Stimulated activated CD8-positive, alpha-beta memory T cell treated with anti-CD3 and anti-CD28 coated beads, Interleukin-4, amount 100 ng/mL, for 4 hours (primary cell): ENCODE measurements at places on chromosomes 6 and 20.

GRCh38 chr20:23106271-23106851 lies 20.2 kb upstream of the CD93 start:
- no peak for DNase-seq

- no peak for DNase-seq
These were observed 2.6 kb upstream of the RSPH3 start for GRCh38 chr6:159002432-159003155.

- DNase-seq, result no peak
These were observed 82.2 kb upstream of the PAX1 start for GRCh38 chr20:21623074-21623780.

DNA sequence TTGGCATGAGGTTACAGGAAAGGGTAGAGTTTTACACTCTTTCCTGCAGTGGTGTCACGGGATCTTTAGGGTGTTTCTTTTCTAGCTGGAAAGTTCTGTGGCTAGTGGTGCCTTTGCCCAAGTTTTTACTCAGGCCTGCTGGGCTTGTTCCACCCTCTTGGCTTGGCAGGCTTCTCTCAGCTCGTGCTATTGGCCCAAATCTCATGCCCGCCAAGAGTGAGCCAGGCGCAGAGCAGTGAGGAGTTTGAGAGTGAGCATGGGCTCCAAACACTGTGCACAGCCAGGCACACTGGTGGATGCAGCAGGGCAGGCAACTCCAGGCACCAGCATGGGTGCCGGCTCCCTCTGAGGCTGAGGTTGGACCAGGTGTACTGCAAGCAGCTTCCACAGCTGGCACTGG lies 206.5 kb downstream of the SAMD5 start:
- no peak for DNase-seq

DNA sequence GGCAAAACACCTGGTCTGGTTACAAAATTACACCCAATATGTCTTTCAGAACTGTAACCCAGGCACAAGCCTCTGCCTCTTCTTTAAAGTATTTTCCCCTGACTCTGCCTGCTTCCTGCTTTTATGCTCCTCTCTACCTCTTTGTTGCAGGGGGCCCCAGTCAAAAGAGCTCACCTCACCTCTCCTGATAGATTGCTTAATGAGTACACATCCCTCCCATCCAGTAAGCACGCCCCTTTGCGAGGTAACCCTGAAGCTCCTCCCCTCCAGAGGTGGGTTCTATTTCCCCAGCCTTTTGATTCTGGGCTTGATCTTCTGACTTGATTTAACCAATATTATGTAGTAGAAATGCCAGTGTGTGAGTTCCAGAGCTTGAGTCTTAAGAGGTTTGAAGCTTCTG lies 56.6 kb upstream of the EYA2 start:
- no peak for DNase-seq

- DNase-seq, result no peak
These were observed 834 bp upstream of the CTSZ start for GRCh38 chr20:59007665-59008511.

DNA sequence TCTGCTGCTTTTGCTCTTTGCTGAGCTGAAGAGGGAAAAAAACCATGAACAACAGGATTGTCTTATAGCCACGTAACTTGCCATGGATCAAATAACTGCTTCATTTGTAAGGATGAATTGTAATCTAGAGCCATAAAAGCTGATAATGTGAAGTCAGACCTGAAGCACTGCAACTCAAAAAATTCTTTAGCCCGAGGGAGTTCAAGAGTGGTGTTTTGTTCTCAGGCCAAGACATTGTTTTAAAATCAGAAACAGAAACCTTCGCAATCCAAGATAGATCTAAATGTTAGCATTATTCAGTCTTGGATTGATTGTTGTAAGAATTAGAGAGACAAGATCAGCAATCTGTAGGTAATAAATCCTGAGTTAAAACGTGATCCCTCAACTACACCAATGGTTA lies at the start of gene TRAPPC3L:
TSS of gene TRAPPC3L (minus strand) at position 34 of the 400 bp plus-strand sequence. CDS start 170 bp downstream, outside the sequence.
- DNase-seq, result no peak

DNA sequence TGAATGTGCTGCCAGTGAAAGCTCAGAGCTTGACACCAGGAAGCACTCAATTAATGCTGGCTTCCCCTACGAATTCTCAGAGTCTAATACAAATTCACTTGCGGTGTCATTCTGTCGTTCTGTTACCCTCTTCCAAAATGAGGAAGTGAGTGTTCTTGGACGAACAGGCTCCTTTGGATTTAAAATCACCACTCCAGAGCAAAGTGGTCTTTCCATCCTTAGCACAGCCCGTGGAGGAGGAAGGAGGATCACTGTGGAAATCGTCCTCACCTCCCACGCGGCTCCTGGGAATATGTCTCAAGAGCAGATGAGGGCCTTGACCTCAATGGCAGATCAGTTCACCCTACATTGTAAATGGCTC lies 41.7 kb downstream of the RIOK1 start:
- DNase-seq, result no peak

DNA sequence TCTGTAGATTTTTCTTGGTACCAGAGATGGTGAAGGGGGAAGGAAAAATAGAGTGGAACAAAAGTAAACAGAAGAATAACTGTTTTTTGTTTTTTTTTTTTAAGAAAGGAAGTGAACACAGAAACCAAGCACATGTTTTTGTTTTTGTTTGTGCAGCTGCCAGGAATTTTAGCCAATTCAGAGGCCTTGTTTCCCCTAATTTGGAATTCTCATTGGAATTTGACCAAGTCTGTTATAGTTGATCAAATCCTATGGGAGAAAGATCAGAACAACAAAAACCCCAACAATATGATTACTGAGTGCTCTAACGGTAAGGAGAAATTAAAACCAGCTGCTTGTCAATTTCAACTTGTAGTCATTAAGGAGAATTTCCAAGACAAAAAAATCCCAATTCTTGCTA lies 18.2 kb upstream of the IL22RA2 start:
- no peak for DNase-seq

- DNase-seq, result no peak
These were observed 468 bp upstream of the CMTR1 start for GRCh38 chr6:37432590-37432915.

DNA sequence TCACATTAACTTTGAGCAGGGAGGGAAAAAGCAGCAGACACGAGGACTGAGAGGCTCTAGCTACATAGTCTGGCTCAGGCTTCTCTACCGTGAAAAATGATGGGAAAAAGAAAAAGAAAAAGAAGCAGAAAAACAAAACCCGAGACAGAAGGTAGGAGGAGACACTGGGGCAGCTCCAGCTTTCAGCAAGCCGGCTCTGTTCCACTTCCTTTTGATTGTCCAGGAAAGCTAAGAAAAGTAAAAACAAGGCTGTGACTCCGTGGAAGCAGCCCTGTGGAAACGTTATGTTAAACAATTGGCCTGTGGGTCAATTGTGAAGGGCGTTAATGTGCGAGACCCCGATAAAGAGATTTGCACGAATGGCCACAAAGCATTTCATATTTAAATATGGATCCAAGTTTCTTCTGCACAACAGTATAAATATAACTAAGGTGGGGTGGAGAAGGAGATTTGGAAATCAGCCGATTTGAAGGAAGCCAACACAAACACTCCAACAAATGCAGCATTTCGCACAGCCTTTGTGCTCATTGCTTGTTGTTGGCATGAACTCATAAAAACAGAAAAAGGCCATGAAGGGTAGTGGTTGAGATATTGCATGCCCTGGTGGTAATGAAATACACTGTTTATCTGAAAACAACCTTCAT lies 236.9 kb upstream of the JAG1 start:
- no peak for DNase-seq

- DNase-seq, result no peak
These were observed 78.2 kb upstream of the DST start for GRCh38 chr6:56720882-56721281.

GRCh38 chr6:53055873-53056272 lies 9.3 kb upstream of the FBXO9 start:
- no peak for DNase-seq

- DNase-seq, result peak; percentile 11
These were observed 68.0 kb downstream of the PLAGL1 start for GRCh38 chr6:143940011-143940597.

- no peak for DNase-seq
These were observed 500.4 kb upstream of the SULF2 start for GRCh38 chr20:48285656-48286055.

- DNase-seq, result no peak
These were observed 101.6 kb upstream of the TMEM30A start for GRCh38 chr6:75386050-75386770.

DNA sequence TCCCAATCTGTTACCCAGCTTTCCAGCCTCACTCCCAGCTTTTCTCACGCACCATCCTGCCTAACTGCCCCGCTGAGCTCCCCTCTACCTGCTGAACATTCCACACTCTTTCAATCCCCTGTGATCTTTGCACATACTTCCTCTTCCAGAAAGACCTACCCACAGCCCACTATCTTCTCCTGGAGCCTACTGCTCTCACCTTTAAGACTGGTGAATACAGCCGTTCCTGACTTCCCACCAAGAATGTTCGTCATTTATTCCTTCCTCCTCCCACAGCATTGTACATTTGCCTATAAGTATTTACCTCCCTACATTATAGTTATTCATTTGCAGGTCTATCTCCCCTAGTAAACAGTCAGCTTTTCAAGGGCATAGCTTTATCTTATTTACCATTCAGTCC lies 61.9 kb upstream of the MBOAT1 start:
- no peak for DNase-seq

- no peak for DNase-seq
These were observed 43.7 kb upstream of the TULP4 start for GRCh38 chr6:158268361-158269147.

DNA sequence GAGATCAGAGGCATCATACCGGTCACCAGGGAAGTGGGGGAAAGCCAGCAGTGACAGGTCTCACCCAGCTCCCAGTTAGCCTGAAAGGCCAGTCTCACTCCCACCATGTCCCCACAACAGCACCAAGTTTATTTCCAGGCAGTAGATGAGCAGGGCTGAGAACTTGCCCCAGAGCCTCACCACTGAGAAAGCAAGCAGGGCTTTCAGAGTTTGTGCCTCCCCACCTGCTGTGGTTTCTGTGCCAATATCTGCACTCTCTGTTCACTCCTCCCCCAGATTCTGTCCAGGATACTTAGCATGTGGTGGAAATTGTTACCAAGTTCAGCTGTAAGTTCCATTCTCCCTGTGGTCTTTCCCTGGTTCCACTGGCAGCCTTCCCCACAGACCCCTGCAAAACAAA lies 255.0 kb upstream of the HTR1E start:
- no peak for DNase-seq

DNA sequence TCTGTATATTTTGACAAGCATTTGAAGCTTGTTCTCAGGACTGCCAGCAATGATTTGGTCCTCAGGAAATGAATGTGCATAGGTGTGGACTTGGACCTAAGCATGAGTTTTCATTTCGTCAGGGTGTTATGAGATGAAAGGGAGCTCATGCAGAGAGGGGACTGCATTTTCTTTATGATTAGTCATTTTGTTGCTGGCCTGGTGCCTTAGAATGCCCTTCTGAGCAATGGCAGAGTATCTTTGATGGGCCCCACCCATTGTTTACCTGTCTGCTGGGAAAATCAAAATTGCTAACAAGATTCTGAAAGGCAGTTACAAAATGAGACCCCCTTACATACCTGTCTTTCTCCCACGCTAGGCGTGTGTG lies 51.5 kb upstream of the MTHFD1L start:
- DNase-seq, result no peak

DNA sequence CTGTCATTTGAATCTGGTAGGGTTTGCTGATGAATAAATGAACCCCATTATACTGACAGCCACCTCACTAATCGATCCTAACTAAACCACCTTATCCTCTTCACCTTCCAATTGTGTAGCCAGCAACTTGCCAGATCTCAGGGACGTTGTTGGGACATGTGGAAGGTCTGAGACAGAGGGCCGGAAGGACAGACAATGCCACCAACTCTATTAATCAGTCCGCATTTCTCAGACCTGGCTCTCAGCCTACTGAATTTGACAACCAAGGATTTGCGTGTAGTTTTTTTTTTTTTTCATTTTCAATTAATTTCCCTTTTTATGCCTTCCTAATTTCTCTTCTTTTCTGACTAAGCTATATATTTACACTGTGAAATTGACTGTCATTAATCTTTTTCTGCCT lies 122.5 kb downstream of the CARMIL1 start:
- DNase-seq, result no peak

- no peak for DNase-seq
These were observed 57.6 kb upstream of the IPCEF1 start for GRCh38 chr6:154414021-154414813.

DNA sequence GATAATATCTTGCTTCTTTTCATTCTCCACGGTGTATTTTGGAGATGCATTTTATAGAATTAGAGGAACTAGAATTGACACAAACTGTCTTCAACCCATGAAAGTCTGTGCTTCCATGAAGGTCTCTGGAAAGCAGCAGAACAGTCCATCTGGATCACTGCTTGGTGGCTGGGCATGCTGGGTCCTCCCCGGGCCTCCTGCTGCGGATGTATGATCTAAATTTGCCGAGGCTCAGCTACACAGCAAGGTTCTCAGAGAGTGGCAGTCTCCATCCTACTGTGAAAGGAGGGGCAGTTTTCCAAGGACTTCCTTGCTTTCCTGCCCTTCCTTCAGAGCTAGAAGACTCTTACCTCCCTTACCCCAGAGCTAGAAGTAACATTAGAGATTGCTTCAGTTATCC lies 15.1 kb downstream of the PKIG start:
- DNase-seq, result no peak

DNA sequence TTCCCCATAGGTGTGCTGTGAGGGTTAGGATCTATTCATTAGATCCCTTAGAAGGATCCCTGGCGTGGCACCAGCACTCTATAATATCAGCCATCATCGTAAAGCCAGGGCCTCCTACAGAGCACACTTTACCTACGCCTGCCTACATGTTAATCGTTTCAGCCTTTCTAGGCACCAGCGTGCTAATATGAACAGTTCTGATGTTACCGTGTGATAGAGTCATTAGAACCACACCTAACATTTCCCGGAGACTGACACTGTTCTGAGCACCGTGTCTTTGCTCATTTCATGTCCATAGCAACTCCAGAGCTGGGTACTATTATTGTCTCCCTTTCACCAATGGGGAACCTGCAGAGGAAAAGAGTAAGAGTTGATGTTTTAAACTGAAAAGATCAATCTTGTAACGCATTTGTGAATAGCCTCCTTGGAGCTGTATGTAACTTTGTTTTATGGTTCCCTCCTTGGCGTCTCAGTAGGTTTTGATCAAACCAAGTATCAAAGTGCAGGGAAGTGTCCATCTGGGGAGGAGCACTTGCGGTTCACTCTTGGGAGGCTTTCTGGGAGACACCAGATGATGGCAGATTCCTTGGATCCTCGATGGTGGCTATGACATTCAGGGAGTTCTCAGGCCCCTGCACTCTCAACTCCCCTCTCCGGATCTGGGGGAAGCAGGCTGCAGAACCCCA lies 73.8 kb upstream of the KCNG1 start:
- DNase-seq, result no peak

DNA sequence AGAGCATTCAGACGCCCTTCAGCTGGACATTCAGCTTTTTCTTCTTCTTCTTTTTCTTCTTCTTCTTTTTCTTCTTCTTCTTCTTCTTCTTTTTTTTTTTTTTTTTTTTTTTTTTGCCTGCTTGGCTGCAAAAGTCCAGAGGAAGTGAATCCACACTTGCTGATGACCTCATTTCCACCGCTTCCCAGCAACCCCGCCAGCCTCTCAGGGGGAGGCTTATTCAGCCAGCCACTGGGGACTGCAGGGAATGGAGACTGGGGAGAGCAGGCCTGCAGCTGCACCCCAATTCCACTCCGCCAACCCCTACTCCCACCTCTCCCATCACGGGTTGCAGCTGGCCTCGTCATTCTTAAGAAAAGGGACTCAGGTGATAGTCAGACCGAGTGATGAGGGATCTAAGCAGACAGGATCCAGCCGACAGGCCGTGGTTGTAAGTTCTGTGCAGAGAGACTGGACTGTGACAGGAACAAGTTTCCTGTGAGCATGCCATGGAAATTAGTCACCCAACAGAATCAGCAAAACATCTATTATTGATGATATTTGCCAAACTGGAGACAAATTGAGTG lies 59.0 kb upstream of the QKI start:
- no peak for DNase-seq

GRCh38 chr6:143232849-143233248 lies 172.2 kb downstream of the AIG1 start:
- DNase-seq, result no peak
